C1 segment of cervical spinal cord (tissue), 14 donors: ENCODE measurements at places on chromosomes 2 and 18.

DNA sequence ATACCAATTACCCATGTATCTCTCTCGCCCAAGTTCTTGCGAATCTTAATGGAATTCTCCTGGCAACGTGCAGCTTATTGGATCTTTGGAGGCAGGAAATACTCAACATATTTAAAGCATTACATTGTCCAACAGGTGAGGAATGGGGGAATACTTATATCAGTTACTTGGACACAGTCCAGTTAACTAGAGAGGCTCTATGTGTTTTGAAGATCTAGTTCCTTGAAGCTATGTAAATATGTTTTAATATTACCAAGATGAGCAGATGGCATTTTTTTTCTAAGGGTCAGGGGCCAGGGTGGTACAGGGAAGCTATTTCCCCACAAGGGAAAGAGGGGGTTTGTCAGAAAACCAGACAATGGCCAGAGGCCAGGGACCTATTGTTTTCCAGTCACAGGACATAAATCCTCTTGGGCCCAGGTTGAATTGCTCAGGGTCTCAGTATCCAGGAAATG lies 26.8 kb upstream of the MC5R start:
- no peak for DNase-seq

DNA sequence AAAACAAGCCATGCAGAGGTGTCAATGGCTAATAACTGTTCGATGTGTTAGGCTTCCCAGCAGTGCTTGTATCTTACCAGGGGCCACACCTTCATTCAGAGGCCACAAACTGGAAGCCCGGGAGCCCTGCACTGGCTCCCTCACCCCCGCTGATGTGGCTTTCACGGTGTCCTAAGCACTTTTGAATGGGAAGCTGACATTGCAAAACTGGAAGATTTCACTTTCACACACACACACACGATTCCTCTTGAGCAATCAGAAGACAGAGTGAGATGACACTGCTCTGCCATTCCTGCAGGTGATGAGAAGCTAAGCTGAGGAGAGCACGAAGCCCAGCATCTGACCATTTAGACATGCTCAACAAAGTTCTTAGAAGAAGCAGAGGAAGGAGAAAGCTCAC lies 8.6 kb upstream of the ZNF407 start:
- no peak for DNase-seq

DNA sequence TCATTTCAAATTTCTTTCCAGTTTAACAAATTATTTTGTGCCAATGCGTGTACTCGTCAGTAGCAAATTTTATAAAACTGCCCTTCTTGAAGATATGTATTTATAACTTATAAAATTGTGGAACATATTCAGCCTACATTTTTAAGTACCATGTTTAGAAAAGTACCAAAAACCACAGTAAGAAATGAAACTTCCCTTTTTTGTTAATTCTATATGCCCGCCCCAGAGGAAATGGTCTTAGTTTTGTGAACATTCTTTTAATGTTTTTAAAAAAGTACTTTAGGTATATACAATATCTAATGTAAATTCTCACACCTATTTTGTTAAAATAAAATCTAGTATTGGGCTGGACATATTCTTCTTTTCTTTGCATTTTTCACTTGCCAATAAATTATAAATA lies 1.2 kb downstream of the UGT1A9 start:
- no peak for DNase-seq

GRCh38 chr2:88658881-88659537 lies 31.7 kb upstream of the EIF2AK3 start:
- no peak for DNase-seq

- no peak for DNase-seq
Observed at GRCh38 chr2:230668184-230668938, 44.3 kb upstream of the CAB39 start.

DNA sequence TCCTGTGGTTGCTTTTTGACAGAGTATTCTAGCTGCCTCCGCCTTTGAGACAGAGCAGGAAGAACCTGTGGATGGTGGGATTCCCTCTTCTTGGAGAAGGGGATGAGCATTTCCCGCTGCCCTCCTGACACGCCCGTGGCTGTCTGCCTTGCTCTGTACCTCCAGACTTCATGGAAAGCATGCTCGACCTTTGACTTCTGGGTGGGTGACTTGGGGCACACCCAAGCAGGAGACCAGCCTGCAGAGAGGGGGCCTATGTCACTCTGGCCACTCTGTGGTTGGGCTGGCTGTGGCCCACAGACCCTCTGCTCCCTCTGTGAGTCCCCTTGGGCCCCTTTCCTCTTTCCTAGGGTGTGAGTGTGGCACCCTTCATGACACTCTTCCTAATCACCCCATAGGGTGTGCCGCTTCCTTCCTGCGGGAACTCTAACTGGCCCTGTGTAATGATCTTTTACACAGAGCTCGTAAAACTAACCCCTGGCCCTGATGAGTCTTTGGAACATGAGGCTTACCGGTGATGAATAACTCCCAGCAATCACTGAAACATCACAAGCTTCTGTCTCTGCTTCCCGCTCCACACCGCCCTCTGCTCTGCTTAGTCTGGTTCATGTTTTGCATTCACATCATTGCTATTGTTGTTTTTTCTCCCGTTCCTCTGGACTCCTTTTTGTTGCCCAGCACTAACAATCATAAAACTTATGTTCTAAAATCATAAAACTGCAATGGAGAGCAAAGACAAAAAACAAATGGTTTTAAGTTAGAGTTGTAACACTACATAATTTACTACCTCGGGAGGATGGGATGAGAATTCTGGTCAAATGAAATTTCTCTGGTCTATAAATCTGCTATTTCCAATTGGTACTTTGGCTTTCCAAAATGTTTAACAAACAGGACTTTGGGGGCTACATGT lies 101.1 kb downstream of the SH3YL1 start:
- DNase-seq = no peak

DNA sequence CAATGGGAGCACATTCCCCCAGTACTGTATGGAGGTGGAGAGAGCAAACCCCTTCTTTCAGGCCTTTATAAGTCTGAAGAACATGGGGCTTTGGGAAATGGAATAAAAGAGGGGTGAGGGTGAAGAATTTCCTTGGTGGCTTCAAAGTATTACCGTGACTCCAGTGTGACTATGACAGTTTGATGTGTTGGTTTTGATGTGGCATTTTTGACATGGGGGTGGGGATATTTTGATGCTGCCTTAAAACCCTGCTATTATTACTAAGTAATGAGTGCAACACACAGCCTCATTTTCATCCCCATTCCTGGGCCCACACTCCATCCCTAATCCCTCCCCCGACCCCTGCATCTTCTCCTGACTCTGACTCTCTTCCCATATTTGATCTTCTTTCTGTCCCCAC lies 23.6 kb downstream of the QPCT start:
- no peak for DNase-seq

- no peak for DNase-seq
Observed at GRCh38 chr2:58938988-58939387, 697.9 kb upstream of the FANCL start.

- no peak for DNase-seq
Observed at GRCh38 chr18:50507120-50507590, 52.7 kb upstream of the MAPK4 start.

DNA sequence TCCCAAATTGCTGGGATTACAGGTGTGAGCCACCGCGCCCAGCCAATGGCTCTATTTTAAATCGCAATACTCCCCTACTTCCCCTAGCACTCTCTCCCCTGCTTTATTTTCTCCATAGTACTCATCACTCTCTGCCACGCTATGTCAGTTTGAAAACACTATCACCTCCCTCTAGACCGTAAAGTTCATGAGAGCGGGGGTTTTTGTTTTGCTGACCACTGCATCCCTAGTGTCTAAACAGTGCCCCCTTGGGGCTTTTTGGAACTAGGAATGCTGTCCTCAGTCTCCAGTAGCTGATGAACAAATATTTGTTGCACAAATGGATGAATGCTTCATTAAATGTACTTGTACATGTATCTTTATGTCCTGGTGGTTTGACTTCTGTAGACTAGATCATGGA lies 44.1 kb downstream of the ATOH8 start:
- no peak for DNase-seq

DNA sequence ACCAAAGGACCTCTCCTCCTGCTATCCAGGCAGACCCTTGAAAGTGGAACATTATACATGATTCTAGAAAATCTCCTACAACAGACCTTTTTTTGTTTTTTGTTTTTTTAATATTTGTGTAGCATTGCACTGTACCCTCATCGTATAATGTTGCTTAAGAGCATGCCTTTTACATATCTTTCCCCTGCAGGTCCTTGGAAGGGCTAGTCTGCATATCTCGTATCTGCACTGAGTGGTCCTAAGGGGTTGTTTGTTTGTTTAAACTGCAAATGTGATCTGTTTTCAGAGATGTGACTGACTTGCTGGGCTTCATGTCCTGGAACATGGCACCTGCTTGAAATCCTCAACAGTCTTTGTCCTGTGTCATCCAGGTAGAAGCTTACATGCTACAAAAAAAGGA lies 204.1 kb downstream of the FAM210A start:
- no peak for DNase-seq

- DNase-seq = no peak
Observed at GRCh38 chr2:151247432-151247831, 14.2 kb downstream of the RBM43 start.

DNA sequence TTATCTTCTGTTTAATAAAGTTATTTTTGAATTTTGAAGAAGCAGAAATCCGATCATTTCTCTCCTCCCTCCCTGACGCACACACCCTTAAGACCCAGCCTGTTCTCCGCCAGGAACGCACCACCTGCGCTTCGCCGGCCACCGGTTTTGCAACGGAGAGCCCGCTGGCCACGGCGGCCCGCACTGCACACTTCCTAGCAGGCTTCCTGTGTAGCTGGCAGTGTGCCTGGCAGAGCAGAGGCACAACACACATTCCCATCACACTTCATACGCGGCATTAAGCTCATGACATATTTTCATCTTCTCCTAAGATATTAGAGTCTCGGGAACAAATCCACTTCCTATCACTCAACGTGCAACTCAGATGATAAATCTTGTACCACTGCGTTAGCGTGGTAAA lies 148.0 kb downstream of the HDAC4 start:
- peak; percentile 28 for DNase-seq

GRCh38 chr2:133287709-133288108 lies 280.6 kb downstream of the NCKAP5 start:
- no peak for DNase-seq

DNA sequence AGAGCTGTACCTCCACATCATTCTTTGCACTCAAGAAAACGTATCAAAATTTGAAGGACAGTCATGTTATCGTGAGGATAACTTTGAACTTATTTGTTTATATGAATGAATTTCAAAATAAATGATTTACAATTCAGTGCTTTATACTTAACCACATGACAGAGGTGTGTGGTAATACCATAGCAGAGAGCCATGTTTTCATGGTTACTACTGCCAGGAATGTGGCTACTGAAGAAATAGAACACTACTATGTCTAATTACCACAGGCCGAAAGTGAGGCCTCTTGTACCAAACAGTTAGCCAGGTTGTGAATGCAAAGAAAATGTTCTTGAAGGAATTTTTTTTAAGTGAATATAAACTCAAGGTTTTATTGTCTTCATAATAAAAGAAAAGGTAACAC lies 49.2 kb downstream of the AAK1 start:
- no peak for DNase-seq

DNA sequence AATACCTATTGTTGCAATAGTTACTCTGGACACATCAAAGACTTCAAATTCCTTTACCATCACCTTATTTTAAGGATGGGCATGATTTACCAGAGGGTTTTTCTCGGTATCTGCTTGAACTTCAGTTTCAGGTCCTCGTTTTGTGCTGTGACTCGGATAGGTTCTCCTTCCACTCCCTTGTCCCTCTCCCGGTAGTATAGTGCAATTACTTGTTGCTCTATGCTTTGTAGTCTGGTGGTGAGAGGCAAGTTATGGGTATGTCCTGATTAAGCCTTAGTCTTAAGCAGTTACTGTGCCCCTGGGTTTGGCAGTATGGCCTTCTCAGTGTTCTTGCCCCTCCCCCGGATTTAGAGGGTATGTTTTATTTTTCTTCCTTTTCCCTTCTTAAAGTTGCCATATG lies 96.6 kb downstream of the RHBDD1 start:
- DNase-seq = no peak

- no peak for DNase-seq
Observed at GRCh38 chr18:51211552-51211951, 14.1 kb upstream of the MEX3C start.

DNA sequence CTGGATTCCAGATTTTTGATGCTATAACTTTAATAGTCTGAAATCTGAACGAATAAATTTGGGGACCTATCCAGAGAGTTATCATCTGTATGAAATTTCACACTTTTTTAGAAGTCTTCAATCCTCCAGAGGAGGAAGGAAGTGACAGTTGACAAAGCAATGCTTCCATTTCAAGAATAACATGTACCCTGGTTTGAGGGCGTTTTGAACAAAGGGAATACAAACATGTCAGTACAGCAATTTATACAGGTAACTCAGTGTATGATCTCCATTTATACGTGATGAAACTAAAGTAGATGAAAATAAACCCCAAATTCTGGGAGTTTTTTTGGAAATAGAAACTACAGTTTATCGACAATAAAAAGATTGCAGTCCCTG lies 42.2 kb downstream of the CIB4 start:
- no peak for DNase-seq

GRCh38 chr2:233867993-233868532 lies at the start of gene MSL3B:
TSS of gene MSL3B (minus strand) at chr2:233868386.
- no peak for DNase-seq

GRCh38 chr2:120656273-120656950 lies 79.3 kb upstream of the GLI2 start:
- no peak for DNase-seq

GRCh38 chr2:175019566-175020327 lies 14.6 kb upstream of the CHN1 start:
- DNase-seq = no peak

DNA sequence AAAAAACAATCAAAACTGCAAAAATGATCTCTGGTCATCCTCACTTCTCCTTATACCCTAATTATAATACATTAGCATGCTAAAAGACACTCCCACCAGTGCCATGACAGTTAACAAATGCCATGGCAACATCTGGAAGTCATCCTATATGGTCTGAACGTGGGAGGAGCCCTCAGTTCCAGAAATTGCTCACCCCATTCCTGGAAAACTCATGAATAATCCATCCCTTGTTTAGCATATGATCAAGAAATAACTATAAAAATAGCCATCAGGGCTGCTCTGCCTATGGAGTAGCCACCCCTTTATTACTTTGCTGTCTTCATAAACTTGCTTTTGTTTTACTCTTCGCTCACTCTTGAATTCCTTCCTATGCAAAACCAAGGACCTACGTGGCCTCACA lies 5.7 kb upstream of the C2orf80 start:
- DNase-seq = no peak

- DNase-seq = no peak
Observed at GRCh38 chr2:233807966-233808935, 30.1 kb downstream of the MROH2A start.

- no peak for DNase-seq
Observed at GRCh38 chr18:23279931-23280330, 144.6 kb downstream of the CABLES1 start.

- no peak for DNase-seq
Observed at GRCh38 chr2:25367296-25367695, 25.6 kb upstream of the DNMT3A start.

- DNase-seq = no peak
Observed at GRCh38 chr2:43473767-43474166, 122.1 kb downstream of the THADA start.
